Activated T-helper 1 cell treated with Interleukin-2 at 50 U/mL for 16 hours (primary cell): ENCODE measurements at places on chromosomes 3 and 15.

DNA sequence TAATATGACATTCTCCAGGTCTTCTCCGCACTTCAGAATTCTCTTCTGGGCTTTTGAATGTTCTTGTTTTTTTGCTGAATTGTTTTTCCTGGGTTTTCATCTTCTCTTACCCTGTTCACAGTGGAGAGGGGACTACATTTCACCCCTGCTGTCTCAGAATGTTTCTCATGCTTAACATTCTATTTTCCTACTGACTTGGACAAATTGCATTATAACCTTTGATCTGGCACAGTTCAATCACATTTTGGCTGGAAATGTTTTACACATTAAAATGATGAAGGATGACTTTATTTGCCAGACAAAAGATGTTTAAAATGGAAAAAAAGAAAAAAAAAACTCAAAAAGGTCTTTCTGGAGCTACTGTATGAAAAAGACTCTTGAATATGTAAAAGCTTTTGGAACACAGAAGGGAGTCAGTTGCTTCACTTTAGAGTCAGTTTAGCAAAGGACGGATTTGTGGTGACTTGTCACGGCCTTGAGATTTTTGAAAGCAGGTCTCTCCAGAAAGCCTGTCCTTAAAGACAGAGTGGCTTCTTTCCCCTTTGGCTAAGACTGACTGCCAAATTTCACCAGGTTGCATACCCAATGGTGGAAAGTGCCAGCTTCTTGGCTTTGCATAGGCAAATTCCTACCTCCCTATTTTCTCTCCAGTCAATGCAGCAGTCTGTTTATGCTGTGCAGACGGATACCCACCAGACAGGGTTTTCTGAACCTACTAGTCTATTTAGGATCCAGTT lies 401.0 kb upstream of the TBL1XR1 start:
- no peak for DNase-seq

- no peak for DNase-seq
These were observed 10.8 kb downstream of the RASL12 start for GRCh38 chr15:65056868-65057548.

DNA sequence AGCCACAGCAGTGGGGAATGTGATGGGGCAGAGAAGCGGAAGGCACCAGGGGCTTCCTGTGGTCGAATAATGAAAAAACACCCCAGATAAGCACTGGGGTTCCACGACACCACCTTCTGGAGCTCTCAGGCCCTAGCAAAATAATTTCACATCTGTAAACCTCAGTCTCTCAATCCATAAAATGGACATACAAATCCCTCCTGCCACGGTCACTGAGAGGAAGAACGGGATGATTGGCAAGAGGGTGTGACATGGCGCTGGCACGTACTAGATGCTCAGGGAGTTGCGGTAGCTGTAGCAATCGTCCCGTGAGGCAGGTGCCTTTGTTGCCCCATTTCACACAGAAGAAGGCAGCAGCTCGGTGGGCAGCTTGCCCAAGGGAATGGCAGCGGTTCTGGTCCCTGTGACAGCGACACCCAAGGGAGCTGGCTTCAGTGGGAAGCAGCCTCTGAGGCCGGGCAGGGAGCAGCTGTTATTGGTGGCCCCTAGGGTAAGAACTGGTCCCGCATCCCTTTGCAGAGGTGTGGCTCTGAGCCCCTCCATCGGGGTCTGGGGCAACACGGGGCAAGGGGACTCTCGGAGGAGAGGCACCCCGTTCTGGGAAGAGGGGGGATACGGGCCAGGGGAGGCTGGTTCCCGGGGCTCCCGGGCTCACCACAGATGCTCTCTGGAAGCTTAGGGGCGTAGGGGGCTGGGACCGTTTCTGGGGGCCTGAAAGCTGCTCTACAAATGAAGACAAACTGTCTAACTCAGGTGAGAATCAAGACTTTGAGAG lies 114.0 kb upstream of the ALDH1A3 start:
- no peak for DNase-seq

GRCh38 chr3:184368586-184369183 lies 7.2 kb downstream of the POLR2H start:
- DNase-seq, result no peak

DNA sequence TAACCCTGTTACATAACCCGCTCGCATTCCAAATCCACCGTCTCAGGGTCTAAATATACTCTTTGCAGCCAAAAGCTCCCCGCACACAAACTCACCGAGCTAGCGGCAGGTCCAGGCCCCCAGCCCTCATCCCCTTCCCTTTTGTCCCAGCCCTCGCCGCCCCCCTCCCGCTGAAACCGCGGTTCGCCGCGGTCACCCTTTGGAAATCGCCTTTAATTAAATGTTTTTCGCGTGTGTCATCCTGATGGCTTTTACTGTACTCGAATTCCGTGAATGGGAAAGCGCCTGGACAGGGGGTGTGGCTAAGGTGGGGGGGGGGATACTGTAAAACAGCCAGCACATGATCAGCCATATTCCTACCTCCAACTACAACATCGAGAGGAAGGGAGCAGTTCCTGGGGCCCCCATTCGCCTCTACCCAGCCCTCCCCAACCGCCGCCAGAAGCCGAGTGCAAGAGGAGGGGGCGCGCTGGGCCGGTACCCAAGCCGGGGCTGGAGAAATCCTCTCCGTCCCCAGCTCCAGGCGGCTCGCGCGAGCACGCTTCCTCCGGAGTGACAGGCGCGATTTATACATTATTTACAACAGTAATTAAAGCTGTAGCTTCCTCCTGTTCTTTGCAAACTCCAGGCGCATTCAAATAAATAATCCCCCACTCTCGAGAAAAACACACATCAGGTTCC lies 1.7 kb downstream of the RORA start:
- no peak for DNase-seq

GRCh38 chr3:161069511-161070251 lies 35.5 kb downstream of the B3GALNT1 start:
- DNase-seq, result no peak

GRCh38 chr15:72801590-72802325 lies 18.2 kb upstream of the ADPGK start:
- DNase-seq, result no peak

DNA sequence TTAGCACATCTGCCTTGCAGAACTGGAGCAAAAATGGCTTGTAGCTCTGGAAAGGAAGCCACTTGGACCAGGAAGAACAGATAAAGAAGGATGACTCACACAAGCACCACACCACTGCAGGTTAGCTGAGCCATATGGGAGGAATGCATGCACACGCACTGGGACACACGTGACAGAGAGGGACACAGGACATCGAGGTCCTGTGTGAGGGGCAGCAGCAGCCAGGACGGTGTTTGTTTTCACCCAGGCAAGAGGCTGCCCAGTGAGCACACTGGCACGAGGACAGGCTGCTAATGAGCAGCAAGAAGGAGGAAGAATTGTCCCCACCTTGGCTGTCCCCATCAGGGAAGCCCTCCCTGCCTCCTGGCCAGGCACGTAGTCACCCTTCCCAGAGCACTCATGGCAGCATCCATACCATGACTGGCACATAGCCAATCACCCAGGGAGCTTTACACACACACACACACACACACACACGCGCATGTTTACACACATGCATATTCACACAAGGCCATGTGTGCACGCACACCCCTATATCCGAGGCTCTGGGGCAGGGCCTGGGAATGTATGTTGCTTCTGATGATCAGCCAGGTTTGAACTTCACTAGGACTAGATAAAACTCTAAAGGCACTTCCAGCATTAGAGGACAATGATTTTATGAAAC lies 24.0 kb upstream of the SPTBN5 start:
- DNase-seq, result no peak

DNA sequence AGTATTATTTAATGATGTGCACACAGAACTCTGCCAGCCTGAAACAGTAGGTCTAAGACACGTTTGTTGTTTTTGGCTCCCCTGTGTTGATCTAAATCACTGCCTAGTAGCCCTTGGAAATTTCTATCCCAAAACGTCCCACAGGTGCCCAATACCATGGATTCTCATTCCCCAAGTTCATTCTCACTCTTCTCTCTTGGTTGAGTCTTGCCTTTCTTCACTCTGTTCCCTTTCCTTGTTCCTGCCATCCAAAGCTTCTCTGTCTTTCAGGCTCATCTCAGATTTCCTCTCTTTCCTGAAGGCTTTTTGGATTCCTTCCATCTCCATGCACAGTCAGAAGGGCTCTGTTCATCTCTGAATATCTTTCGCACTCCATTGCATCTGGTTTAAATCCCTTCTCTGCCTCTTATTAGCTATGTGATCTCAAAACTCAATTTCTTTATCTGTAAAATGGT lies 54.2 kb downstream of the PPARG start:
- no peak for DNase-seq

- DNase-seq, result no peak
These were observed 38.6 kb downstream of the RFTN1 start for GRCh38 chr3:16474920-16475319.

DNA sequence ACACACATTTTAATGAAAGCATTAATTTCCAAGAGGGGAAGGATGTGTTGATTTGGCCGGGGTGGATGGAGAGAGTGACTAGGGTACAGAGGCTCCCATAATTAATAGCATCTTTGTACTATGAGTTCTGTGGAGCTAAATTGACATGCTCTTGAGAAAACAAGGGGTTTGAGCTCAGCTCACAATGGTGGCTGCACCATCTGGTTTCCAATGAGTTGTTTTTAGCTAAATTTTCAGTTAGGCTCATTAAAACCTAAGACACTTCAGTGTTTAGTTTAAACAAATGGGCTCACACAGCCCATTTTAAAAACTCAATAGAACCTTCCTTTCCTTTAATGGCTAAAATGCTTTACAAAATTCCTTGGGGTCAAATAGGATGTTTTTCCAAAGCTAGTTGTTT lies 199.7 kb downstream of the TNIK start:
- no peak for DNase-seq

DNA sequence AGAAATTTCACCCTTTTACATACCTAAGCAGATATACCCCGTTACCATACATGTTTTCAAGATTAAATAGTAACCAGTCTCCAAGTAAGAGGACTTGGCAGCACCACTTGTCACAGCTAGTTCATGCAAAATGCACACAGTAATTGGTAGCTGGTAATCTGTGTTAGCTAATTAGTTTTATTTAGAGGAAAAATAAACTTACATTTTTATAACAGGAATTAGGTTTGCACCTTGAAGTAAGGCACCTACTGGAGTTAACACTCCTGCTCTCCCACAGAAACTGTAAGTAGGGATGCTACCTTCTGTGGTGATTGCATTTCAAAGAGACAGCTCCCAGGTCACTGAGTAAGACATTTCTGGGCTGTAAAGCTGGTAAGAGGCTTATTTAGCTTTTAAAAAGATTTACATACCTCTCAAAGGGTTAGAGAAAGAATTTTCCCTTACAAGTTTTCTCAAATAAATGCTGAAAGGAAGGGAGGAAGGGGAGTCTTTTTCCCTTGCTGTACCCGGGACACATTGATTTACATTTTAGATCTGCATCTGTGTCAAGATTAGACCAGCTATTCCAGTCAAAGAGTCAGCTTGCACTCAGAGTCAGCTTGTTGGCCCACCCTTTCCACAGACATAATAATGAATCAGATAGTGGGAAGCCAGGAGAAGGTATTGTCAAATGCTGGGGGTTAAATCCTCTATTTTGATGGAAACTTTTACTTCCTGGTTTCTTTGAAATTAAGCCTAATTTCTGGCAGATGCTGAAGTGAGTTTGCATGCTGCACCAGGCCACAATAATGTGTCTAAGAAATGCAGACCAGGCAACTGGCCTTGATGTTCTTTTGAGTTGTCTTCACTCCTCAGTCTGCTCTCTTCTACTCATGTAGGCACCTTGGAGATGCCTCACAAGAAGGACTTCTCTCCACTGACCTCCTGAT lies 77.6 kb upstream of the CHD2 start:
- DNase-seq, result no peak

- DNase-seq, result no peak
These were observed 1333.0 kb downstream of the ROBO1 start for GRCh38 chr3:78434801-78435200.

DNA sequence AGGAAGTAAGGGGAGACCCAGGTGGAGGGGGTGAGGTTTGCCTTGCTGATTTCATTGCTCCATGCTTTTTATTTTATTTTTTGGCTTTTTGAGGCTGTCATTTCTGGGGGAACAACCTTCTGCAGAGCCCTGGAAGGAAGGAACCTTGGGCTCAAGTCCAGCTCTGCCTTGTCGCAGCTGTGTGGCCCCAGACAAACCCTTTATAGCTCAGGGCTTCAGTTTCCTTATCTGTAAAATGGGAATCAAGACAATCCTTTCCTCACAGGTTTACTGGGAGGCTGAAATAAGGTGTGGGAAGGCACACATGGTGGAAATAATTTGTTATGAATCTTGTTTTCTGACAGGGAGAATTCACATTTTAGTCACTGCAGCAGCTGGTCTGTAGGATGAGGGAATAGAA lies 45.4 kb upstream of the CTSH start:
- no peak for DNase-seq

DNA sequence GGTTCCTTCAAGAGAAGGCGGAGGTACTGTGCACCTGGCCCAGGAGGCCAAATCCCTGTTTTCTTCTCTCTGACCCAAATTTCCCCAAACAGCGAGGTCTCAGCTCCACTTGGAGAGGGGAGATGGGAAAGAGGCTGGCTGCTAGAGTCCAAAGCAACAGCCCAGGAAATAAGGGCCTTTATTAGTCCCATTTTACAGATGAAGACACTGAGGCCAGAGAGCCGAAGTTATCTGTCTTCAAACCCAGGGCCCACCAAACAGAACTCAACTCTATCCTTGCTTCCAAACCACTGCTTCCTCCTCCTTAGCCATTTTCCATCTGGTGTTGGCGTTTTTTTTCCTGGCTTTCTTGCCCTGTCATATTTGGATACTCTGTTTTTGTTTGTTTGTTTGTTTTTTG lies 22.0 kb upstream of the FLNB start:
- DNase-seq, result no peak

- DNase-seq, result no peak
These were observed 292.8 kb upstream of the LYSMD4 start for GRCh38 chr15:100026041-100026440.

GRCh38 chr15:35305031-35305550 lies 220.0 kb upstream of the NANOGP8 start:
- no peak for DNase-seq

- no peak for DNase-seq
These were observed 602 bp upstream of the SLTM start for GRCh38 chr15:58934114-58934447.

- no peak for DNase-seq
These were observed 41.6 kb upstream of the DUT start for GRCh38 chr15:48289628-48290027.

GRCh38 chr3:134682196-134682880 lies 31.5 kb upstream of the KY start:
- no peak for DNase-seq

- DNase-seq, result no peak
These were observed 18.1 kb upstream of the IL1RAP start for GRCh38 chr3:190495796-190496195.

GRCh38 chr3:153373606-153374005 lies 211.6 kb downstream of the RAP2B start:
- no peak for DNase-seq

- no peak for DNase-seq
These were observed 394.1 kb downstream of the SOX2 start for GRCh38 chr3:182105875-182106274.

GRCh38 chr15:91922646-91923547 lies 69.4 kb downstream of the SLCO3A1 start:
- DNase-seq, result no peak

- DNase-seq, result no peak
These were observed 14.2 kb upstream of the CLEC3B start for GRCh38 chr3:45011756-45012508.
